ENCODE measurements at places on chromosomes 4 and X.

DNA sequence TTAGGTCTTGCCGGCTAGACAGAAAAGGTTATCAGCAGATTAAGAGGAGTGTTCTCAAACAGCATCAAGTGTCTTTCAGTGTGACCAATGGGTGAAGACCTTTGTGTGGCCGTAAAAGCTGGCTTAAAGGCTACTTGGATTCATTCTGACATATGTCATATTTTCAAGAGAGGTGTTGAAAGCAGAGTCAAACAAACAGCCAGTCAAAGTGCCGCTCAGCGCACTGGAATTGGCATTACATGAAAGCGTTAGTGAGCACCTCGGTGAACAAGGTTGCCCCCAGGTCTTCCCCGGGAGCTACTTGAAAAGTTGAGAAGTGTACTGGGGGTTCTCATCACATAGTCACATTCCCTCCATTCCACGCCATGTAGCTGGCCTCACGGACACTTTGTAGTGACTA, 148.9 kb downstream of the SOX3 start:
- DNase-seq: no peak

DNA sequence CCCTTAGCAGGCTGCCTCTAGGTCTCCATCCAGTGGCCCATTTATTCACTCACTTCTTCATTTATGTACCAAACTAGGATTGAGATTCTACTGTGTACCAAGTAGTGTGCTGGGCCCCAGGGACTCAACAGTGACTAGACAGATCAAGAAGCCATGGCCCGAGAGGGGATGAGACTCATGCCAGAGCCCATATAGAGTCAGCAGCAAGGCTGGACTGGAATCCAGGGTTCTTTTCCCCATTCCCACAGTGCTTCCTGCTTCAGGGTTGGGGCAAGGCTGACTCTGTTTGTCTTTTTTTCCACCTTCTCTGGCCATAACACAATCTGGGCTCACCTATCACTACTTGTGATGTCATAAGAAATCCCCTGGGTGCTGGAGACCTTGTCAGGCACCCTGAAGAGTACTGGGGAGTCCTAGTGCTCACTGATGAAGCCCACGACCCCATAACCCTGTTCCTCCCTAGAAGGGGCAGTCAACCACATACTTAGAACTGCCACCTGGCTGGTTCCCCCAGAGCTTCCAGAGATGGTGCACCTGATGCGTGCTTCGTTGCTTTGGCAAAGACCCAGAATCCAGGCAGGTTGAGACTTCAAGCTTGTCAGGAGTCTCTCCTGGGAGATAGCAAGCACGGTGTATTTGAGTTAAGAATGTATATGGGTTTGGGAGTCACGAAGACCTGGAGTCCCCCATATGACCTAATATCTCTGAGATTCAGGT, 6.2 kb downstream of the RTL5 start:
- no peak for DNase-seq

- DNase-seq: no peak
These were observed 3.0 kb upstream of the ARMCX4 start for GRCh38 chrX:101482296-101482695.

DNA sequence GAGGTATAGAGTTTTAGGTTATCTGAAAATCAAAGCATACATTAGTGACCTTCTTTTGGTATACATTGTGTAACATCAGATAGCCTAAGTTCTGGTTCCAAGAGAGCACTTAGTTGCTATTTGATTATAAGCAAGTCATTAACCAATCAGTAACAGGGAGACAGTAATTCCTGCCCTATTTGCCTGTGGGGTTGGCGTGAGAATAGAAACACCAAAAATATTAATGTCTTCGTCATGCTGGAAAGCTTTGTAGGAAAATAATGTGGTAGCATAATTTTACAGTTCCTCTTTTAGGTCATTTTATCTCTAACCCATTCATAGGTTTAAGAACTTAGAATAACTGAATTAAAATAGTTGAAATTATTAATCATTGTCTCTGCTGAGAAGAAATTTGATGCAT, 37.8 kb downstream of the NPNT start:
- DNase-seq: no peak

DNA sequence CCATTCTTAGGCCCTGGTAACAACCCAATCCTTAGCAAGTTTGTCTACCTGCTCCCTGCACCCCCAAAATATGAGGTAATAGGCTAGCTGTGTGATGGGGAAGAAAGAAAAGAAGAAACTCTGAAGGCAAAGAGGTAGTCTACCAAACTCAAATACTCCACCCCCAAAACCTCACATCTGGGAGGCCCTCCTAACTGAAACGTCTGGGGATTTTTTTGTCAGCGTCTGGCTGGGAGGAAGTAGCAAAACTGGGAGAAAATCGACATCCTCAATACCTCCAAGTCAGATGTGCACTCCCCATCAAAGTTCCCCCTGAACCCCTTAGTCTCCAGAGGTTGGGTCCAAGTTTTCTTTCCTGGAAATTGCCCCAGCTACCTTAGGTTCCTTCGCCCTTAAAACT, 1.0 kb downstream of the LAMP2 start:
- no peak for DNase-seq

- no peak for DNase-seq
These were observed 55.6 kb downstream of the SRPX start for GRCh38 chrX:38165023-38165422.

DNA sequence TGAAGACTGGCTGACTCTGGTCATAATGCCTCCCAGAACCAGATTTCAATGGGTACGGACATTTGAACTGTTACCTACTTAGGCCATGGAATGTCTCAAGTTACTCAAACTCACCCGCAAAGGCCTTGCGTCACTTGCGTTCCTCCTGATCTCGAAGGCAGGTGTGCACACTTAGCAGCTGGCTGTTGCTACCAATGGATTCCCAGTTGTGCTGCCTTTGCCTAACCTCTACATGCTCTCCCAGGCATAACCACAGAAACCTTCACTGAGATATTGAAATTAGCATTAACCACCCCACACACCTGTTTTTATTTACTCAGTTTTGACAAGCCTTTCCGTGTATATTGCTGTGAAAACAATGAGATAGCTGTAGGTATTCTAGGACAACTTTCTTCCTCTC, 2.8 kb downstream of the ERVMER34-1 start:
- no peak for DNase-seq

DNA sequence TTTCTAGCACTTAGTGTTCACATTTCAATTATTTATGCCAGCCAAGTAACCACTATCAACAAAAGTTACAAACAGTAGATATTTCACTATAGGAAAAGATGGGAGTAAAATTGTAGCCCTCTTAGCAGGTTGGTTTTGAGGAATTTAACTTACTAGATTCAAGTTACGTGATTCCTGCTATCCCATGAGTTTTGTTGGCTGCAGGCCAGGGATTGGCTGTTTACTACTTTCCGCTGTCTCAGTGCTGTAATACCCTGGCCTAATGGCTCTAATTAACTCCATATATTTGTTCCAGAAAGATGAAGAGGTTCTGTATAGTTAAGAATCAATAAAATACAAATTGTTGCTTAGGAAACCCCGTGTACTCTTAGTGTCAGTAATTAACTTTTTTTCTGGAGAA, 55.5 kb upstream of the MAGED1 start:
- DNase-seq: peak; percentile 56

- no peak for DNase-seq
These were observed 43.5 kb downstream of the CLOCK start for GRCh38 chr4:55503169-55503568.

GRCh38 chr4:2663275-2663674, 92.9 kb downstream of the TNIP2 start:
- DNase-seq: no peak

DNA sequence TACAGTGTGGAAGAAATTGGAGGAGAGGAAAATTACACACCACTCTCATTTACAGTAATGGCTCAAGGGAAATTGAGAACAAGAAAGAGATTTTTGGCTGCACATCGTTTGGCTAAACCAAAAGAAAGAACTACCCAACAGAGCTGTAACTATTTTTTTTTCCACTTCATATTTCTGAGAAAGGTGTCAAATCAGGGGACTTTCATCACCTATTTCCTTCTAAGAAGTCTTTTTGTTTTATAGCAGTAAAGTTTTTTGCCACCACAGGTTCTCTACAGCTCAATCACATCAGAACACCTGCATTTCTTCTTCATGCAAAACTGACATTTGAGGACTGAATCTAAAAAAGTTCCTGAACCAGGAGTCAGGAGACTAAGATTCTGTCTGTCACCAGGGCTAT, 57.5 kb upstream of the TNIP3 start:
- no peak for DNase-seq

DNA sequence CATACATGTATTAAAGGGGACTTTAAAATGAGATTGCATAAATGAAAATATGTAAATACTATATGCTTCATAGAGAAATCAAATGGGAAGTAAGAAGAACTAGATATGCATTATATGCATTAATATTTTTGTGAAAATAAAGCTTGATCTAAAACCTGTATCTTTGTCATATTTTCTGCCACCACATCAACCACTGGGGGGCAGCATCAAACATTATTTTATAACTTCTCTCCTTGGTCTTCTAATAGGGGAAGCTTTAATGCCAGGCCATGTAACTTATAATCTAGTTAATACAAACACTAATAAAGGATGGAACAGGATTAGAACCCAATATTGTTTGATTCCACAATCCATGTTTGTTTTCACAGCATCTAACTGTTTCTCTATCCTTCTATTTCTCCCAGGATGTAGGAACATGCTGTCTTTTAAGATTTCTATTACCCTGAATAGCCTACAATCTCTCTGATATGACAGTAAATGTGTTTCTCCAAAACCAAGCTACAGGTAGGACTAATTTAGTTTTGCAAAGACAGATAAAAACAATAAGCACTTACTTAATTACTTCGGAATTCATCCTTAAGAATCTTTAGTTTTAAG, 10.0 kb downstream of the QRFPR start:
- DNase-seq: no peak

DNA sequence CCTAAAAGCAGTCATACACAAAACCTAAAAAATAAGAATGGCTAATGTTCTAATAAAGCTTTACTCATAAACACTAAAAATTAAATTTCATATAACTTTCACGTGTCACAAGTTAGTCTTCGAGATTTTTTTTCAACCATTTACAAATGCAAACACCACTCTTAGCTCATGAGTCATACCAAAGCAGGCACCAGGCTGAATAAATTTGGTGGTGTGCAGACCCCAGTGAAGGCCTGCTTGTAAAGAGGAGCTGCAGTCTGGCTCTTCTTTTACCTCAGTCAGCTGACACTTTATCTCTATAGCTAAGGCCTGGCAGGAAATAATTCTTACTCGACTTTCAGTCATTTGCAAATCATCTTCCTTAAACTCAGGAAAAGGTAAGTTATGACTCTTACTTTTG, 37.4 kb downstream of the CLOCK start:
- no peak for DNase-seq

DNA sequence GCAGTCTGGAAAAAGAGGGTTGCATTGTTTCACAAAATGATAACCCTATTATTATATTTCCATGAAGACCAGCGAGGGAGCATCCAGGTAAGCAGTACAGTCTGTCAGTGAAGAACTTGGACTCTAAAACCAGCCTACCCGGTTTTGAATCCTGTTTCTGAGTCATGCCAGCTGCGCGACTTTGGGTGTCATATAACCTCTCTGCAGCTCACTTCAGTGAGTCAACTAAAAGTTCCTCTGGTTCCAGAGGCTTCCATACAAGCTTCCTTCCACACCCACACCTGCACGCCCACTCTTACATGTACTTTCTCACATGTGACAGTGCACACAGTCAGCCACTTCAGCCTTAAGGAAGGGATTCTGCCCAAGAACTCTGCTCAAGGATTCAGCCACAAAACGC, 49.8 kb upstream of the PRPS2 start:
- no peak for DNase-seq

DNA sequence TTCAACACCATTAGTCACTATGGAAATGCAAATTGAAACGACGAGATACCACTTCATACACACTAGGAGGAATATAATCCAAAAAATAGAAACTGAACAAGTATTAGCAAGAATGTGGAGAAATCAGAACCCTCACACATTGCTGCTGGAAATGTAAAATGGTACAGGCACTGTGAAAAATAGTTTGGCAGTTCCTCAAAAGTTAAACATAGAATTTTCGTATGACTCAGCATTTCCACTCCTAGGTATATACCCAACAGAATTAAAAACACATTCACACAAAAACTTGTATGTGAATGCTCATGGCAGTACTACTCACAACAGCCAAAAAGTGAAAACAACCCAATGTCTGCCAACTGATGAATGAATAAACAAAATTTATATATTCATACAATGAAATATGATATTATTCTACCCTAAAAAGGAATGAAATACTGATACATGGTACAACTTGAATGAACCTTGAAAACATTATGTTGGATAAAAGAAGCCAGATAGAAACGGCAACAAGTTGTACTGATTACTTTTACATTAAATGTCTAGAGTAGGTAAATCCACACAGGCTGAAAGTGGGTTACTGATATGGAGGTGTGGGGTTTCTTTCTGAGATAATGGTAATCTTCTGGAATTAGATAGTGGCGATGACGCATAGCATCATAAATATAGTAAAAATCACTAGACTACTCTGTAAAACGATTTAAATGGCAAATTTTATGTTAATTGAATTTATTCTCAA, 22.3 kb downstream of the TEC start:
- no peak for DNase-seq

GRCh38 chr4:57462843-57463242, 352.7 kb upstream of the IGFBP7 start:
- DNase-seq: no peak

- DNase-seq: no peak
These were observed 25.7 kb upstream of the TRPC3 start for GRCh38 chr4:121977251-121978171.

DNA sequence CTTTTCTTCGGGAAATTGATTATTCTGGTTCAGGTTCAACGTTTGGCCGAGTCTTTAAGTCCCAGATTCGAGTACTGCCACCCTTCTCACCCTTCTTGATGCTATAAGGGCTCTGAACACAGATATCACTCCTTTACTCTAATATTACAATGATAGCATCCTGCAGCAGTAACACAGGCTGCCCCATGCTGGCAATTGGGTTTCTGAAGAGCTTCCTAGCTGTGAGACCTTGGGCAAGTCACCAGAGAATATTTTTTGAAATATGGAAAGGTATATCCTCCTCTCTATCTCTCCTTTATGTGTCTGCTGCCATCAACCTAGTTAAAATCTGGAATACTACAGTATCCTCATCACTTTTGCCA, 297 bp upstream of the MTMR8 start:
- no peak for DNase-seq

- no peak for DNase-seq
These were observed 374.9 kb upstream of the TECRL start for GRCh38 chr4:64784125-64784524.

- DNase-seq: no peak
These were observed 14.7 kb upstream of the CLCN4 start for GRCh38 chrX:10142041-10142599.

Data from Right ventricle myocardium superior (tissue), 1 donor.